ENCODE measurements at places on chromosomes 11 and 22. TPM values are rescaled to one million over a fixed set of nuclear protein-coding genes. Genes with fewer than 3 reads are reported as not detected.
A peak's percentile ranks its signal among the peaks of the same experiment; 100 is the strongest.

DNA sequence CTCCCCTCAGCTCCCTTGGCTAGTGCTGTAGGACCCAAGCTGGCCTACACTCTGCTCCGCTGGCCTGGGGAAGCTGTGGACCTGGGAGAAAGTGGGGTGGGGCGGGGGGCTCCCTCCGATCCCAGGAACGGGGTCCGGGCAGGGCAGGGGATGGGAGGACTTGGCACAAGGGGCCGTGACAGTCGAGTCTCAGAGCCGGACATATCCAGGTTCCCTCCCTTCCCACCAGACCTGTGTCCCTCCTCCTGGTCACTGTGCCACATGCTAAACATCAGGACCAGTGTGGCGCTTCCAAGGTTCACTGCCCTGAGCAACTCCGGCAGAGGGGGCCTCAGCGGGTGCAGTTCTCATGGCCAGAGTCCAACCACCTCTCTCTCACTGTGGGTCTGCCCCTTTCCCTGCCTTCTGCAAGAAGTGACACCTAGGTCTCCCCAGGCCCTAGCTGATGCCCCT, 2.0 kb downstream of the DUSP8 start:
- peak; percentile 6 for DNase-seq

- no peak for DNase-seq
These were observed 313.1 kb downstream of the LRRC4C start for GRCh38 chr11:41146326-41146725.

Gene CHRDL2
- total RNA-seq, result 0.21 TPM

Gene SCGB1D2
- not detected for total RNA-seq

- no peak for DNase-seq
These were observed 16.0 kb upstream of the LINC01488 start for GRCh38 chr11:69465236-69466000.

Measured in endothelial cell (in vitro differentiated cells).